ENCODE measurements at places on chromosomes 4 and X. TPM values are rescaled to one million over a fixed set of nuclear protein-coding genes. Genes with fewer than 3 reads are reported as not detected.

SLC9B1 gene
- polyA plus RNA-seq: 2.5 TPM

RPL36A gene
- polyA plus RNA-seq: 1,439 TPM

TCEANC gene
- 14.1 TPM for polyA plus RNA-seq

GRCh38 chr4:5734853-5735252 lies 23.9 kb downstream of the EVC start:
- no peak for DNase-seq
- H3K36me3 ChIP-seq: no peaks in the 10 kb centered on the region
- H3K4me3 ChIP-seq: no peak overlapping the region
- H3K27ac ChIP-seq: no peak overlapping the region

DNA sequence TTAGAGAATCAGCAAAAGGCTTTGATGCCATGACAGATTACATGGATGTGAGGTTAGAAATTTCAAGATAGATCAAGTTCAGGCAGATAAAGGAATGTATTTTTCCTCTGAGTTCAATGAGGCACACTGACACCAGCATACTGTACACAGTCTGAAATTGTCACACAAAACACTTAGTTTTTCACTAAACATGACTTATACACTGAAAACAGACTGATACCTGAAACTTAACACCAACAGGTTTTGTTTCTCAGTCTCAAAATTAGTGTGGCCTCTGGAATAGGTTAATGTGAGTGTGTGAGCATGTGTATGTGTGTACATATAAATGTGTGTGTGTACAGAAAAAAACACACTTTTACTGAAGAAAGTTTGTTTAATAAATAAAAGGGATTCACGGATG lies 129.9 kb upstream of the SLITRK2 start:
- H3K27ac ChIP-seq: no peak overlapping the region
- H3K4me3 ChIP-seq: no peak overlapping the region
- no peaks in the 10 kb centered on the region for H3K27me3 ChIP-seq
- no peaks in the 10 kb centered on the region for H3K4me1 ChIP-seq
- no peak for DNase-seq

DNA sequence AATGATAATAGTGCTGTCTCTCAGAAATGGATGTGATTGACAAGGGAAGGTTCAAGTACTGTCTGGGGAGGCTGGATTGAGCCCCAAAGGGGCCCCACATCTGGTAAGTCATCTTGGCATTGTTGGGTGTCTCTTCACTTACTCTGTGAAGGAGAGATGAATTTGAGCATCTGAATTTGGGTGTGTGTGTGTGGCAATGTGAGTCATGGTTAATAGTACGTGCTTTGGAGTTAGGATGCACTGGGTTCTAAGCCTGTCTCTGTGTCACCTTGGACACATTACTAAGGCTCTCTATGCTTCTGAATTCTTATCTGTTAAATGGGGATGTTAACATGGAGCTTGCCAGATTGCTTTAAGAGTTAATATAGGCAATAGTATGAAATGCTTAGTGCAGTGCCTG lies 80.4 kb downstream of the FRAS1 start:
- H3K27me3 ChIP-seq: peaks cover 16% of the 10 kb centered on the region
- no peak for DNase-seq
- H3K4me3 ChIP-seq: no peak overlapping the region
- no peak overlapping the region for H3K27ac ChIP-seq

DNA sequence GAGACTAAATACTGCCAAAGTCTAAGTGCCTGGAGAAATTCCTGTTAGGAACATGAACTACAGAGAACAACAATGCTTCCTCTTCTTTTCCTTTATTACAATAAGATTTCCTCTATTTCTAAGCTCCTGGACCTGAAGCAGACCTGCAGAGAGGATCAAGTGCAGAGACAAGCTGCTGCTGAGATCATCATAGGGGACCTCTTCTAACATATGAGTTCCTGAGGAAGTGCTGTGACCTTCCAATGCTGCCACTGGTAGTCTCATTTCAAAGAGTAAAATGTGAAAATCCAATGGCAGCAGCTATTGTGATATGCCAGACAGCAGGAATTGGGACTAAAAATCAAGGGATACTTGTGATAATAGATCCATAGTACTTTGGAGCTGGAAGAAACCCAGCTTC lies 28.0 kb downstream of the CCNG2 start:
- H3K27me3 ChIP-seq: no peaks in the 10 kb centered on the region
- H3K27ac ChIP-seq: no peak overlapping the region
- no peaks in the 10 kb centered on the region for H3K36me3 ChIP-seq
- DNase-seq: no peak
- peaks cover 7% of the 10 kb centered on the region for H3K4me1 ChIP-seq

All from naive B cell (primary cell).